ENCODE measurements at places on chromosomes 1 and 21. TPM values are rescaled to one million over a fixed set of nuclear protein-coding genes. Genes with fewer than 3 reads are reported as not detected.

GBP5 gene
- total RNA-seq: not detected

CD5L gene
- not detected for total RNA-seq

CNR2 gene
- not detected for total RNA-seq

LAMC2 gene
- total RNA-seq: 29.1 TPM

CD34 gene
- not detected for total RNA-seq

Measured in A549 treated with DMSO at 1 μM for 4 hours (cell line).